ENCODE measurements at places on chromosomes 12 and 14.

GRCh38 chr12:80314741-80315140 is 129.3 kb upstream of the PTPRQ start:
- no peak for DNase-seq

- no peak for DNase-seq
Observed at GRCh38 chr12:70365398-70365647, 767 bp upstream of the KCNMB4 start.

- no peak for DNase-seq
Observed at GRCh38 chr12:85741046-85741445, 95.2 kb downstream of the RASSF9 start.

DNA sequence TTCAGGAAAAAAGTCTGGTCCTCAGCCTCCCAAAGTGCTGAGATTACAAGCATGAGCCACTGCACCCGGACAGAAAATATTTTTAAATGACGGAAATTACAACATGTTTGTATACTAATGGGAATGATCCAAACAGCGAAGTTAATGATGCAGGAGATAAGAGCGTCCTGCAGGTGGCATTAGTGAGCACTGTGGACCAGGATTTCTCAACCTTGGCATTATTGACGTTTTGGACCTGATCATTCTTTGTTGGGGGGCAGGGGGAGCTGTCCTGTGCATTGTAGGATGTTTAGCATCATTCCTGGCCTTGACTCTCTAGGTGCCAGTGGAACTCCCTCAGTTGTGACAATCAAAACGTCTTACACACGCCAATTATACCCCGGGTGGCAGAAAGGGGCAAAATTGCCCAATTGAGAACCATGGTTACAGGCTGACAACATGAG is 34.1 kb downstream of the SCFD1 start:
- DNase-seq: no peak

DNA sequence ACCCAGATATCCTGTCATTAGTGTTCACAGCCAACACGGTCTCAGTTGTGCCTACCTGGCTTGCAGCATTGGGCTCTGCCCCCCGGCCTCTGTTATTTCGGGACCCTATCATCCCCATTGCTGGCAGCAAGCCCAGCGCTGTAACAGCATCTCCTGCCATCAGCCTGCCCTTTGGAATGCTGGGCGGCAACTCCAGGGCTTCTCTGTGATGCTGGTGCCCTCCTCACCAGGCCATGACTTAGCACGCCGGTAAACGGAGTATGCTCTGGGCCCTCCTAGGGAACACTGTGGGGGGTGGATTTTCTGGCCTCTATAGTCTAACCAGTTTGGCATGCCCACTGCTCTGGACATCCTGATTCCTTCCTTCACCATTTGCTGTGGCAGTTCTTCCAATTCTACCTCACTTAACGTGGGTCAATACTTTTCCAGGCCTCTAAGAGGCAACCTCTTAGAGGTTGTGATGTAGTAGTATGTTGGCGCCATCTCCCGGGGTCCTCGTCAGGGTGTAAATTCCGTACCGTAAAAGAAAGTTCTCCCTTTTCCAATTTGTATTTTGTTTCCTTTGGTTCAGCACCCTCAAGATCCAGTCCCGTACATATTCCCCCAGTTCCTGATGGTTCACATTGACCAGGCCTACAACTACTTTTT is 80.0 kb downstream of the SINHCAF start:
- no peak for DNase-seq

GRCh38 chr12:9888665-9889273 is 7.5 kb downstream of the KLRF2 start:
- DNase-seq: no peak

Data from stimulated activated CD4-positive, alpha-beta T cell treated with anti-CD3 and anti-CD28 coated beads, Interleukin-15, amount 100 ng/mL, for 48 hours (primary cell).